ENCODE measurements at places on chromosomes 1 and 21. TPM values are rescaled to one million over a fixed set of nuclear protein-coding genes. Genes with fewer than 3 reads are reported as not detected.

The TIE1 gene
- total RNA-seq: 699 TPM

The AXDND1 gene
- not detected for total RNA-seq

The KCNJ9 gene
- total RNA-seq: not detected

The TNFRSF9 gene
- total RNA-seq: 1.9 TPM

The RHCE gene
- 0.11 TPM for total RNA-seq

The TMEM269 gene
- not detected for total RNA-seq

The SLC16A4 gene
- total RNA-seq: 15.3 TPM

The SLC45A3 gene
- 8.3 TPM for total RNA-seq

The UBASH3A gene
- total RNA-seq: not detected

The CDC42 gene
- total RNA-seq: 947 TPM

The DYNLT4 gene
- 0.28 TPM for total RNA-seq

The PPFIA4 gene
- total RNA-seq: 0.11 TPM

The PER3 gene
- total RNA-seq: 1.7 TPM

The VSIG8 gene
- total RNA-seq: not detected
